Umbilical cord (tissue), 2 donors: ENCODE measurements at places on chromosomes 1 and 21. TPM values are rescaled to one million over a fixed set of nuclear protein-coding genes. Genes with fewer than 3 reads are reported as not detected.

GRCh38 chr1:234918961-234919761, 209.5 kb downstream of the TOMM20 start:
- DNase-seq: peak; percentile 63

Gene ACBD6
- total RNA-seq: 46.5 TPM

Gene TUFT1
- 25.5 TPM for total RNA-seq

GRCh38 chr21:40018871-40019475, 151.7 kb downstream of the PCP4 start:
- DNase-seq: no peak

Gene PCAT6
- total RNA-seq: not detected

DNA sequence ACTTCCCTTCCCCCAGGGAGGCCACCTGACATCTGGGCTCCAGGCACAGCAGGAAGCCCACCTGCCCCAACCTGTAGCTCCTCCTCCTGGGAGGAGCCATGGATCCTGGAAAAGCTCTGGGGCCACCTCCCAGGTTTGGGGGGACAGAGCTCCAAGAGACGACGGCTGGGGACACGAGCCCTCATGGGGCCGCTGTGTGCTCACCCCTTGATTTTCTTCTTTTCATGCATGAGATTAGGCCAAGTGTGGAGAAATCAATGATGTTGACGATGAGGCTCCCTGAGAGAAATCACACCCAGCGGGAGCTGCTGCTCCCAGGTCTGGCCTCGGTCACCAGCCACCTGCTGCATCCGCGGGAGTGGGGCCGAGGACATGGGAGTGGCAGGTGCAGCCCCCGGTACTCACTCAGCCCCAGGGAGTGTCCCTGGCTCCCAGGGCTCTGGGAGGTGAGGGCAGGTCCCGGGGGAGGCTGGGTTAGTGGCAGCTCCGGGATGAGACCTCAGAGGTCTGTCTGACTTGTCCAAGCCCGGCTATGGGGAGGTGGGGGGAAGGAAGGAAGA, 8.7 kb downstream of the TNFRSF14 start:
- no peak for DNase-seq

Gene ASTN1
- total RNA-seq: 5.8 TPM

Gene IRF6
- 40.0 TPM for total RNA-seq

GRCh38 chr1:220950576-220950975, 71.3 kb downstream of the HLX start:
- no peak for DNase-seq

GRCh38 chr1:25099343-25099951, 132.9 kb downstream of the SYF2 start:
- peak; percentile 23 for DNase-seq

Gene SPATA6
- total RNA-seq: 25.5 TPM

DNA sequence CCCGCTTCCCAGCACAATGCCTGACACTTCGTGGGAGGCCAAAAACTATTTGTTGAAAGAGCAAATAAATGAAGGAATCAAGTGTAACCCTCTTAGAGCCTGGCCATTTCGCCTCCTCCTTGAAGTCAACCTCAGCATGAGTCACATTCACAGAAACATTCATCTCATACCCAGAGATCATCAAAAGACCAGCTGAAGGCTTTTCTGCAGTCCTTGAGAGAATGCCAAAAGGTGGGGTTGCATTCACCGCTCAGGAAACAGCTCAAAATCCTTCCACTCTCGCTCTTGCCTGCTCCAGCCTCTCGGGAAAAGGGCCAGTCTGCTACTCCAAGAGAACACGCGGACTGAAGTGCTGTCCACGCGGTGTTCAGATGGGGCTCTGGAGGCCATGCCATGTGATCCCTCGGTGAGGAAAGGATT, 90.0 kb downstream of the VWA5B1 start:
- peak; percentile 95 for DNase-seq

DNA sequence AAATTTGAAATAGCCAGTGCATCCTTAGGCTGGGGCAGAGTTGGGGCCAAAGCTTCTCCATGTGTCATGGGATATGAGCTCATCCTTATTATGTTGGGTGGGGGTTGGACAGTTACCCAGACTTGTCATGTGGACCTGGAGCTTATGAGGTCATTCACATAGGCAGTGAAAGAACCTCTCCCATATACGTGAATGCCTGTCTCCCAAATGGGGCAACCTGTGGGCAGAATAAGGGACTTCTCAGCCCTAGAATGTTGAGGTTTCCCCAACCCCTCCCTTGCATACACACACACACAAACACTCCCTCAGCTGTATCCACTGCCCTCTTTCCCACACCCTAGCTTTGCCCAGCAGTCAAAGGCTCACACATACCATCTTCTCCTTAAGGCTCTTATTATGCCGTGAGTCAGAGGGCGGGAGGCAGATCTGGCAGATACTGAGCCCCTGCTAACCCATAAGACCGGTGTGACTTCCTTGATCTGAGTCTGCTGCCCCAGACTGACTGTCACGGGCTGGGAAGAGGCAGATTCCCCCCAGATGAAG, 2.3 kb upstream of the IVL start:
- peak; percentile 79 for DNase-seq

GRCh38 chr1:61391730-61392129, 309.4 kb downstream of the NFIA start:
- DNase-seq: no peak

DNA sequence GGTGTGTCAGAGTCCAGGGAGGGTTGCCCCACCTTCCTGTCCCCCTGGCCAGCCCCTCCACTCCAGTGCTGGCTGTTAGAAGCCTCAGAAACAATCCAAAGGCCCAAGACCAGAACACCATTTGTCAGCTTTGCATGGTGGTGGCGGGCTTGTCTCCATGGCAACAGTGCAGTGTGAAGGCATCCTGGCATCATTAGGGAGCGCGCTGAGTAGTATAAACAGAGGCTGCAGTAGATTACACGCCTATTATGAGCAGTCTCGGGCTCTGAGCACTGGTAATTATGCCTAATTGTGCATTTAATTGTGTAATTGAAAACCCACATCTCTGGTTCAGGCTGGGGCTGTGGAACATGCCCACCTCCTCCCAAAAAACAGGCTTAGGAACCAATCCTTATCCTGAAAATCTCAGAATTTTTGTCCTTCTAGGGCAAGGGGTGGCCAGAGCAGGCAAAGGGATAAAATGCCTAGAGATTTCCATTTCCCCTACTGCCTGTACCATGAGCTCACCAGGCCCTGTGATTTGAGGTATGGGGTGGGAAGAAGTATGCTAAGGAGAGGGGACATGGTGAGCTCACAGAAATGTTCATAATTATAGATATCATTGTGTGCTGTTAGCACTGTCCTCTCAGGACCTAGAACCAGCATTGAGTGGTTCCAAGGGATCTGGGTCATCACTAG, 11.7 kb downstream of the NKAIN1 start:
- no peak for DNase-seq

GRCh38 chr1:12712076-12712475, 3.8 kb upstream of the AADACL3 start:
- no peak for DNase-seq

Gene CTH
- 3.4 TPM for total RNA-seq

DNA sequence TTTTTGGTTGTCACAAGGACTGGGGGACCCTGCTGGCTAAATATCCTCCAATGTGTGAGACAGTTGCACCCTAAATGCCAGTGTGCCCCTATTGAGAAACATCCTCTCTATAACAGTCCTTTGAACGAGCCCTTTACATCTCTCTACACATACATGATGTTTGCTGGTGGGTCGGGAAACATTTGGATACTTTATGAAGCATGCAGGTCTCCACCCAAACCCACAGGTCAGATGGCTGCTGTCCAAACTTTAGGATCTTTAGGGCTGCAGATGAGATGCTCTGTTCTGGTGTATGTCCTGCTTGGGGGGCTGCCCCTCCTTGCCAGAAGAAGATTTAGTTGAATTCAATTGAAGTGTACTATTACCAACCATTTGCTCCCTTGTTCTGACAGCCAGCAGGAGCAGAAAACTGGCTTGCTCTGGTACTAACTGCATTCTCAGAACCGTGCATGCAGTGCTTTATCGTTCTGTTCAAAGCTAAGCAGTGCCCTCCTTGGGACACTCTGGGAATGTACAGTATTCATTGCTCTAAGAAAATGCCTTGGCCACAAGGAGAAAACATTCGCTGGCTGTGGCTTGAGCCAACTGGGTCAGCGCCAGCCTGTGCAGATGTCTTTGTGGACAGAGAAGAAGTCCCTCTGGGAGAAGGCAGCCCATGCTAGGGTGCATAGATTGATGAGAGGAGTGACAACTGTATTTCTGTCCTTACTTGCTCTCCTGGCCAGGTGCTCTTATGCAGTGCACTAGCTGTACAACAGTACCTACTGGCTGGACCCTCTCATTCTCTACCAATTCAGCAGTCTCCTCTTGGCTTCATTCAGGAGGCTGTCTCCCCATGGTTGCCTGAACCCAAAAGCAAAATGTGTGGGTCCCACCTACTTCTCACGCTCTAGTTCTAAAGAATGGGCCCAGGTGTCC, 61.4 kb upstream of the DIRAS3 start:
- peak; percentile 87 for DNase-seq

Gene PDE9A
- total RNA-seq: 2.9 TPM

Gene ADGRB2
- total RNA-seq: 13.2 TPM

DNA sequence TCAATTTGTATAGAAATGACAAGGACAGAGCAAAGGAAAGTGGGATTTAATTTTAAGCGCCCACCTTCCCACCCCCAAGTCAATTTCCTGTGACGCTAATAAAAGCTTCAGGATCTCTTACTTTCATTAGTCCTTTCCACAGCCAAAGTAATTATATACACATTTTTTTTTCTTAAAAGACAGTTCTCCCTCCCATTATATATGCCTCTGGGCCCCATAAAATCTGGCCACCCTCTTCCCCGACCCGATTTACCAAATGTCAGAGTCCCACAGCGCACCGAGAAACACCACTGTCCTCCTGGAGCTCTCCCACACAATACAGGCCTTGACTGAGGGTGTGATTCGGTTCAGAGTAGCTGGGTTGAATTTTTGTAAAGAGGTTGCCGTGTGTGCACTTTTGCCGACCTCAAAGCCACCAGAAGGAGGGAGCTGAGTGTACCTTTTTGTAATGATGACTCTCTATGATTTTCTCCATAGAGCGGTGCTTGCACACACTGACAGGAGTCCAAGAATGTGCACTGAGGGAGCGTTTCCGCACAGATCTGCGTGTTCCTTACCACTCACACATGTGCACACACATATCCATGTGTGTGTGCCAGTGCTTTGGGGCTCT, 26.2 kb upstream of the IL10 start:
- DNase-seq: no peak

DNA sequence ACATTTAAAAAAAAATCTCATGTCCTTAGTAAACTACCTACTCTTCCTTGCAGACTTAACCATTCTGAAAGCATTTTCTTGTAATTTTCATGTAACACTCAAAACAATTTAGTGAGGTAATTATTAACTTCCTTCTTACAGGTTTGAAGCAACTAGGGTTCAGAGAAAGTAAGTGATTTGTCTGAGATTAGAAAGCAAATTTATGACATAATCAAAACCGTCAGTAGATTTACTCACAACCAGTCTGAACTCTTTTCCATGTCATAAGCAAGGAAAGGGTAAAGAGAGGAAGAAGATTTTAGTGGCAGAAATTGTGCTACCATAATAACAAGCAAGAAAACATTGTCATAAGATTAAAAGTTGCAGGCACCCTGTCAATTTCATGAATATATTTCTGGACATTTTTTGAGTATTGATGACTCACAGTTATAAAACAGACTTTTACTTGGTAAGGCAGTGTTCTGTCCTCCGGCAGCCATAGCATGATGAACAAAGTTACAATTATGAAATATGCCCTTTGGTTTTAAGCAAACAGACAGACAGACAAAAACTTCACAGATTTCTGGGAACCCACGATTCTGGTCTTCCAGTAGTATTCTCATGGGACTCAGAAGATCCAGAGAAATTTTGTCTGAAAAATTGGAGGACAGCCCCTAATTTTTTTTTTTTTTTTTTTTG, 707.2 kb downstream of the RWDD3 start:
- no peak for DNase-seq

DNA sequence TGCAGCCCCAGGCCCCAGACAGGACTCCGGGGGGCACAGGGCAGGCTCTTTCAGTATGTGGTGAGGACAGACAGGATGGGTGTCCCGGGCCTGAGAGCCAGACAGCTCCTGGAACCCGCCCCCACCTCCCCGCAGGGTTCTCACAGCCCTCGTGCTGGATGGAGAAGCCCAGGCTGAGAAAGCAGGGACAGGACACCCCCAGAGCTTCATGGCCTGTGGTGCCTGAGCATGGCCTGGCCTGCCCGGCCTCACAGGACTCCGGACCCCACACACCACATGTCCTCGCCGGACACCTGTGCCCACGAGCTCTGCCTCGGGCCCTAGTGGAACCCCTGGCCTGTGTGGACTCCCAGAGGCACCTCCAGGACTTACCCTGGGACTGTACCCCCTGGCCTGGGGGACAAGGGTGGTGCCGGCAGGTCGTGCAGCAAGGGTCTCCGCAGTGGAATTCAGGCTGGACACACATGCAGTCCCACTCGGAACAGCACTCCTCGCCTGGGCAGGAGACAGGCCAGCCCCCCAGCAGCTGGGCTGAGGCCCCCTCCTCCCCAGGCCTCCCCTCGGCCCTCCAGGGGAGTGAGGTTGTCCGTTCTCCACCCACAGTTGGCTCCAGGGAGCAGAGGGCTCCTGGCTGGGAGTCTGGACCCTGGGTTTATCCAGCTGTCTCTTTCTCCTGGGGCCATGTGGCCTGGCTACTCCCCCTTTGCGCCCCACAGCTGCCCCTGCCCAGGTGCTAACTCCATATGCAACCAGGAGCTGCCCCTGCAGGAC, 1.2 kb downstream of the TNFRSF18 start:
- DNase-seq: no peak

GRCh38 chr1:224266105-224266914, 63.7 kb downstream of the NVL start:
- no peak for DNase-seq

- DNase-seq: peak; percentile 55
Measured at GRCh38 chr1:206955476-206956451, 9.5 kb upstream of the PIGR start.

DNA sequence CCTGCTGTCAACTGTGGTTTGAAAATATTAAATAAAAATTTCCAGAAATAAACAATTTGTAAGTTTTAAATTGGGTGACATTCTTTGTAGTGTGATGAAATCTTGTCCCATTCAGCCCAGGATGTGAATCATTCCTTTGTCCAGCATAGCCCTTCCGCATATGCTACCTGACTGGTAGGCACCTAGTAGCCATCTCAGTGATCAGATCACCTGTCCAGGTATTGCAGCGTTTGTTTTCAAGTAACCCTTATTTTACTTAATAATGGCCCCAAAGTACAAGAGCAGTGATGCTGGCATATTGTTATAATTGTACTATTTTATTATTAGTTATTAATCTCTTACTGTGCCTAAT, 351.6 kb upstream of the B3GALT2 start:
- no peak for DNase-seq

- DNase-seq: no peak
Measured at GRCh38 chr1:163013826-163014600, 55.1 kb upstream of the RGS4 start.

GRCh38 chr1:9273177-9273576, 19.5 kb upstream of the SPSB1 start:
- DNase-seq: no peak

Gene TATDN3
- total RNA-seq: 51.0 TPM

- no peak for DNase-seq
Measured at GRCh38 chr21:39047046-39047445, 136.2 kb downstream of the PSMG1 start.

DNA sequence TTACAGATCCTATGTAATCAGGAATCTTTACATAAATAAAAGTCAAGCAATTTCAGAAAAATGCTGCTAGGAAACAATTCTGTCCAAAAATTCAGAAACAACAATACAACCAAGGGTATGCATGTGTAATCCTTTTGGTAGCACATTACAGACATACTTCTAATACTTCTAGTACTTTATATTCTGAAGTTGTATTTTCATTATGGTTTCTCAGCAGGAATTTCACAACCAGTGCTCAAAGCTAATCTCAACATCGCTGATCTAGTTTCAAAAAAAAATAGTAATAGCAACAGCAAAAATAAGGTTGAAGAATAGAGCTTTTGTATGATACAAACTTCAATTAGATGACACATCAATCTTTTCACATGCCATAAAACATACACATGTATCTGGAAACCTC, 545.2 kb downstream of the LTN1 start:
- no peak for DNase-seq
